ENCODE measurements at places on chromosomes 6 and 20. TPM values are rescaled to one million over a fixed set of nuclear protein-coding genes. Genes with fewer than 3 reads are reported as not detected.

The CST5 gene
- not detected for total RNA-seq

The MMUT gene
- 29.7 TPM for total RNA-seq

The TLDC2 gene
- not detected for total RNA-seq

The SLX4IP gene
- 3.1 TPM for total RNA-seq

The POM121L2 gene
- not detected for total RNA-seq

The MOCS1 gene
- 29.4 TPM for total RNA-seq

The PANK2 gene
- 23.8 TPM for total RNA-seq

The CGA gene
- total RNA-seq = 1.2 TPM

The PGC gene
- total RNA-seq = not detected

The SEL1L2 gene
- 0.91 TPM for total RNA-seq

The RNF182 gene
- 0.21 TPM for total RNA-seq

The ADGRB3 gene
- total RNA-seq = 1.7 TPM

The FAM209B gene
- not detected for total RNA-seq

DNA sequence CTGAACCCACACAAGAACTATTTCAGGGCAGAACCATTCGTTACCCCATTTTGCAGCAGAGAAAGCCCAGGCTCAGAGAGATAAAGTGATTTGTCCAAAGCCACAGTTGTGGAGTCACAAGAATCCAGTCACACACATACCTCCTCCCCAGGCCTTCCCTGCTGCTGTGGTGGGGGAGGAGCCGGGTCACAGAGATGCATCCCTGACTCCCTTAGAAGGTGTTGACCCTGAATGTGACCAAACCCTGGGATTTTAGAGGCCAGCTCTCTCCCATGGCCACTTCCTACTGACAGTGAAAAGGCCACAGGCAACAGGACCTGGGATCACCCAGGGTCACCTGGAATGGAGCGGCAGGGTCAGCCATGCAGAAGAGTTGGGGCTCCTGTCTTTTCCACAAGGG, 48.6 kb downstream of the CHMP4B start:
- no peak for DNase-seq

DNA sequence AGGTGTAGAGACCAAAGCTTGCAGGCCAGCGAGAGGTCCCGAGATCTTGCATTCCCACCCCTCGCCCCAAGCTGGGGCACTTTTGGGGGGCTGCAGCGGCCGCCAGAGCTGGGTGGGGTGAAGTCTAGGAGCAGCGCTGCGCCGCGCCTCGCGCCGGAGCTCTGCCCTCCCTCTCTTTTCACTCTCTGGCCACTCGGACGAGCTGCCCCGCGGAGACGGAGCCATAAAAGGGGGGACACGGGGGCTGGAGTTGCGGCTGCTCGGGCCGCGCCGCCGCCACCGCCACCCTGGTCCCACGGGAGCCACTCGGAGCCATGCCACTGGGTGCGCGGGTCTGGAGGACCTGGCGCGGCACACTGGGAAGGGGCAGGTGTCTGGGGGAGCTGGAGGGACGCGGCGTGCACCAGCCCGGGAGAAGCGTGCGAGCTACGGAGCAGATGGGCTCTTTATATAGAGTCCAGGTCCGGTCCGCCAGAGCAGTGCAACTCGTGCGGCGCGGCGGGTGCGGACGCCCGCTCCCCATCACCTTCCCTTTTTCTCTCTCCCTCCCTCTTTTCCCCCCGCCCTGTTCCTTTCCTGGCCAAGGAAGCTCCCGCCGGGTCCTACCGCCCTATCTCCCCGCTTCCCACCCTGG, 687 bp upstream of the HTR1B start:
- no peak for DNase-seq

GRCh38 chr6:33944686-33945411, 141.0 kb upstream of the MLN start:
- DNase-seq = no peak

- DNase-seq = peak; percentile 30
Observed at GRCh38 chr6:122790028-122790422, 967 bp downstream of the SMPDL3A start.

- DNase-seq = no peak
Observed at GRCh38 chr6:11072101-11072500, 21.5 kb upstream of the SMIM13 start.

DNA sequence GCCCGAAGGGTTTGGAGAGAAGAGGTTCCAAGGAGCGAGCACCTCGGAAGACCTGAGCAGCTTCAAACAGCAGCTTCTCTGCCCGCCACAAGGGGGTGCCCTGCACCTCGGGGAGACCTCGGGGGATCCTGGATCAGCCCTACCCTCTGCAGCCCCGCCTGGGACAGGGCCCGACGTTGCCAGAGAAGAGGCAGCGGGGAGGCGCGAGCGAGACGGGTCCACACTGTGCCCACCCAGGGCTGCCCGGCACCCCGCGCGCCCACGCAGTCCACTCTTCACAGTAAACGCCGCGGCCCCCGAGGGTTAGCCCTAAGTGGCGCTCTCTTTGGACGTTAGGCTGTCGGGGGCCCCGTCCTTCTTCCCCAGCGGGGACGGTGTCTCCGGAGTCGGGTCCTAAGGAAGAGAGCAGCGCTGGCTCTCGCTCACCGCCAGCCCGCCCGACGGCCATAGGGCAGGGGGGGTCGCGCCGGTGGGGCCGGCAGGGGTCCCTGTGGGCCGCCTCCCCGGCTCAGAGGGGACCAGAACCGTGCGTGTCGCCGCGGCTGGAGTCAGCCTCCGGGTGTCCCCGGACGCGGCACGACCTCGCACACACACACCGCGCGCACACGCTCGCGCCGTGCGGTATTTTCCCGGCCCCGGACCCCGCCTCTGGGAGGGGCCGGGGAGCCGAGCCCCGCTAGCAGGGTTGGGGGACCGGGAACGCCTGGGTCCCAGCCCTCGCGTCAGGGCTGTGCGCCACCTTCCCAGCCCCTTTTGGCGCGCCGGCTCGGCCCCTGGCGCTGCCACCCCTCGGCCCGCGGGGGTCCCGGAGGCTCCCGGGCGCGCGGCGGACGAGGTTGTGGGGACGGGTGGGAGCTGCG, 929 bp downstream of the CDH22 start:
- peak; percentile 51 for DNase-seq

DNA sequence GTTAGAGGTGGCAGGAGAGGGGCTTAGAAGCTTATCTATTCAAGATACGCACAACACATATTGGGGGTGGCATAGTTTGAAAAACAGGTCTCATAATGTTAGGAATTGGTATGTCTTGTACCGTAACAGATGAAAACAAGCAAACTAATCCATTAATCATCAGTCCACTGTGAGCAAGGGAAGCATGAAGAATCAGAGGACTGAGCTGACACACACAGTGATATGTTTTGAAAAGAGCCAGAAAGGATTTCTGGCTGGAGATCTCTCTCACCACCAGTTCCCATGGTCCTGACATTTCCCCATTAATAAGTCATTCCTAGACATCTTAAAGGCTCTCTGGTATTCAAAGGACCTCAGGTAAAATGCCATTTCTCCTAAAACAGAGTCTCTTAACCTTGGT, 158.8 kb upstream of the PHACTR1 start:
- no peak for DNase-seq

GRCh38 chr6:53263917-53264316, 84.8 kb downstream of the ELOVL5 start:
- DNase-seq = no peak

GRCh38 chr6:128919412-128920180, 36.7 kb downstream of the LAMA2 start:
- no peak for DNase-seq

DNA sequence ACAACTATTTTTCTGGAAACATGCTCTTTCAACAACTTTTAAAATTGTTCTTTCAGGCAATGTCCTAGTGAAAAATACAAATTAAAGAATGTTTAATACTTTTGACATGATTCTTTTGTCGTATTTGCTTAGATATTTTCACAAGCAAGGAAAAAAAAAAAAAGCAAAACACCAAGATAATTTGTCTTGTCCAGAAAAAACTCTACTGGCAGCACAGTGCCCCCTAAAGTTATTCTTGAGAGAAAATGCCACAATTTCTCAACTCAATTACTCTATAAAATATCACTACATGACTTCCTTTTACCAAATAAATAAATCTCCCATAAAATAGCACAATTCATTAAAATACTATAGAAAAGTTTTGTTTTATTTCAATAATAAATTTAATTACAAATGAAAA, 652.5 kb upstream of the EPHA7 start:
- no peak for DNase-seq

- DNase-seq = no peak
Observed at GRCh38 chr6:119350952-119351372, 1.4 kb upstream of the MAN1A1 start.
